ENCODE measurements at places on chromosomes 1 and 21. TPM values are rescaled to one million over a fixed set of nuclear protein-coding genes. Genes with fewer than 3 reads are reported as not detected.

GRCh38 chr1:63190171-63190570 lies 132.2 kb upstream of the FOXD3 start:
- no peak overlapping the region for H3K27ac ChIP-seq
- H3K27me3 ChIP-seq, result no peaks in the 10 kb centered on the region
- H3K36me3 ChIP-seq, result no peaks in the 10 kb centered on the region
- DNase-seq, result no peak
- no peak overlapping the region for H3K4me3 ChIP-seq

- no peak overlapping the region for H3K27ac ChIP-seq
- H3K4me1 ChIP-seq, result peaks cover 2% of the 10 kb centered on the region
- no peak for DNase-seq
- no peak overlapping the region for H3K4me3 ChIP-seq
These were observed 4.4 kb upstream of the BARHL2 start for GRCh38 chr1:90721210-90722194.

DNA sequence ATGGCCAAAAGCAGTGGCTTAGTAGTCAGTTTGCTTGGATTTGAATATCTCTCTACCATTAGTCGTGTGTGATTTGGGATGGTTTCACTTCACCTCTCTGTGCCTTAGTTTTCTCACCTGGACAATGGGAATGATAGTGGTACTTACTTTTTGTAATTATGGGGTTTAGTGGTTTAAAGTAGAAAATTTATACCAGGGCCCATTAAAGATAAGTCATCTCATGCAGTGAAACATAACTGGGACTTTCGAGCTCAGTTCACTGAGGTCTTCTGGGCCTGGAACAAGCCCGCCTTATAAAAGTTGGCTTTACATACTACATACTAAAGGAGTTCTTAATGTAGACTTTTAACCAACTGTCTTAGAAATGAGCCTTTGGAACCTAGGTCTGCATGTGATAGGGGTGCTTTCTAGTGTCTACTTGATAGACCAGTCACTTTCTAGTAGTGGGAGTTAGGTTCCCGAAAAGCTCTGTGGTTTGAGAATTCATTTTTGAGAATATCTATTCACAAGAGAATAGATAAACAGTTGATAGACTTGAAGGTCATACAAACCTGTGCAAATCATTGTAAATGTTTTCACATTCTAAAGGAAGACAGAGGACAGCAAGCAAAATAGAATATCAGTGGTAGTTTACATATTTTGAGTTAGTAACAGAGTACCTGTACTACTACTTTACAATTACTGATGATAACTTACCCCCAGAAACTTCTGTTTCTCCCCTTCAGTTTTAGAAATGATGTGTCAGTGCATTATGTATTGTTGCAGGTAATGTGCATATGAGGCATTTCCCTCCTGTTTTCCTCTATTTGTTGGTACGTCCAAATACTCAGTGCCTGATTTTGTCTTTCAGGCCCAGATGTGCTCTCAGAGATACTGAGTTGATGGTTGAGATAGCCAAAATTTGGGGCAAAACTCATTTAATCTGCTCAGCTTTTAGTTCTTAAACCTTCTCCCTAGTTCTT lies 48.0 kb downstream of the DYRK1A start:
- H3K36me3 ChIP-seq, result no peaks in the 10 kb centered on the region
- no peaks in the 10 kb centered on the region for H3K27me3 ChIP-seq

DNA sequence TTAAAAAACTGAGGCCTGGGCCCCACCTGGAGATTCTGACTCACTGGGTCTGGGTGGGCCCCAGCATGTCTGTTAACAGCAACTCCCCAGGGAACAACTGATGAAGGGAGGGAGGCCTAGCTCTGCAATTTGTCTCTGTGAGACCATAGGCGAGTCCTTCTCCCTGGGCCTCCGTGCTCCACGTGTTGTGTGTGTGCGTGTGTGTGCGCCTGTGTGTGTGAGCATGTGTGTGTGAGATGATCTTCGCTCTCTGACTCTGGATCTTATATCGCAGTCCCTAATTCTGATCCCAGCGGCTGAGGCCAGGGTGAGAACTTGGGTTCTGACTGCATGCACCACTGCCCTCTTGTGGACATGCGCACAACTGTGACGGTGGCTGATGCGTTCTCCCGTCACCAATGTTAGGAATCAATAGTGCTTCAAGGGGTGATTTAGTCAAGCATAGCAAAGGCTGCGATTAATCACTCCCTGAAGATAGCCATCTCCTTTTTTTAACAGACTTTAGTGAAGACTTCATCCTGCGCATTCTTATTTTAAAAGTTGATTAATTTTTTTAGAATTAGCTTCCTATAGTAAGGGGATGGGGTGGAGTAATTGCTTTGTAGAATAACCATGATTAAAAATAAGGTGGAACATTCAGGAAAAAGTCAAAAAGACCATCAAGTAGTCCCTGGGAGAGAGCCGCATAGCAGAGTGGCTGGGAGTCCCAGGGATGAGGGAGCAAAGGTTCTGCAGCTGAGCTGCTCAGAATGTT lies 62.4 kb upstream of the USP24 start:
- no peak overlapping the region for H3K4me3 ChIP-seq
- H3K27ac ChIP-seq, result no peak overlapping the region
- peaks cover 6% of the 10 kb centered on the region for H3K27me3 ChIP-seq
- no peaks in the 10 kb centered on the region for H3K36me3 ChIP-seq

GRCh38 chr1:171366816-171367215 lies 52.8 kb downstream of the FMO4 start:
- H3K4me3 ChIP-seq, result no peak overlapping the region
- H3K27ac ChIP-seq, result no peak overlapping the region
- DNase-seq, result no peak
- H3K27me3 ChIP-seq, result no peaks in the 10 kb centered on the region
- no peaks in the 10 kb centered on the region for H3K4me1 ChIP-seq

The CNR2 gene
- 0.67 TPM for total RNA-seq

DNA sequence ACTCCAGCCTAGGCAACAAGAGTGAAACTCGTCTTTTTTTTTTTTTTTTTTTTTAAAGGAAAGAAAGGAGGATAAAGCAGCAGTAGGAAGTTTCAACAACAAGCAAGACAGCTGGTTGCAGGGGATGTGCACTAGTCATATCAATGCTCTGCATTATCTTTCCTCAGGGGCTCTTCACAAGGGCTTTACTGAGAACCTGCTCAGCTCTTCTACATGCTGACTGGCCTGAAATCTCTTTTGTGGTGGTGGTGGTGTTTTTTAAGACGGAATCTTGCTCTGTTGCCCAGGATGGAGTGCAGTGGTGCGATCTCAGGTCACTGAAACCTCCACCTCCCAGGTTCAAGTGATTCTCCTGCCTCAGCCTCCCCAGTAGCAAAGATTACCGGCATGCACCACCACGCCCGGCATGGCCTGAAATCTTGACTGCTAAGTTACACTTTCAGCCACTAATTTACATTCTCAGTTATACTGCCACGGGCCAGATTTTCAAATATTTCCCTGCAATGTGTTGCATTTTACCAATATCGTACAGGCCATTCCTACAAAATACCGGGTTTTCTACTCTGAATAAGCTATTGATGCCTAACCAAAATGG lies 68.0 kb downstream of the PUM1 start:
- H3K36me3 ChIP-seq, result no peaks in the 10 kb centered on the region
- no peak overlapping the region for H3K4me3 ChIP-seq
- no peak for DNase-seq
- no peak overlapping the region for H3K27ac ChIP-seq
- peaks cover 9% of the 10 kb centered on the region for H3K4me1 ChIP-seq
- no peaks in the 10 kb centered on the region for H3K27me3 ChIP-seq

The COL6A2 gene
- 42.5 TPM for total RNA-seq

The PCBP3 gene
- 2.8 TPM for total RNA-seq

DNA sequence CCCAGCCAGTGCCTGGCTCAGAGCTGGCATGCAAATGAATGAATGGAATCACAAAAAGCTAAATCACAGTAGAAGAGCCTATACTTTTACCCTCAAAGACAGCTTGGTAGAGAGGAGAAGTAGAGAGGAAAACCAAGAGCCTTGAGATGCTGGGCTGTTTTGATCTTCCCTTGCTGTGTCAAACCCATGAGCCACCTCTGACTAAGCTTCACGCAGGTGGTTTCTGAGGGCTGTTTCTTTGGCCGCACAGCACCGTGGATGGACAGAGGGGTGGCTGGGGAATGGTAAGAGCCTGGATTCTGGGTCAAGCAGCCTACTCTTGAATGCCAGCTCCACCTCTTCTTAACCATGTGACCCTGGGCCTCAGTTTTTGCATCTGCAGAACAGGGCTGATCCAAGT lies 18.6 kb downstream of the ABCG1 start:
- no peaks in the 10 kb centered on the region for H3K27me3 ChIP-seq
- H3K36me3 ChIP-seq, result no peaks in the 10 kb centered on the region
- H3K27ac ChIP-seq, result peak overlapping the region; percentile 84
- DNase-seq, result no peak
